Mesendoderm (in vitro differentiated cells): ENCODE measurements at places on chromosomes 4 and X.

- no peaks in the 10 kb centered on the region for H3K27me3 ChIP-seq
- no peak overlapping the region for H3K4me3 ChIP-seq
- H3K4me1 ChIP-seq: no peaks in the 10 kb centered on the region
- no peak overlapping the region for H3K27ac ChIP-seq
- peak; percentile 95 for DNase-seq
Measured at GRCh38 chr4:98284640-98285046, 23.5 kb downstream of the RAP1GDS1 start.

DNA sequence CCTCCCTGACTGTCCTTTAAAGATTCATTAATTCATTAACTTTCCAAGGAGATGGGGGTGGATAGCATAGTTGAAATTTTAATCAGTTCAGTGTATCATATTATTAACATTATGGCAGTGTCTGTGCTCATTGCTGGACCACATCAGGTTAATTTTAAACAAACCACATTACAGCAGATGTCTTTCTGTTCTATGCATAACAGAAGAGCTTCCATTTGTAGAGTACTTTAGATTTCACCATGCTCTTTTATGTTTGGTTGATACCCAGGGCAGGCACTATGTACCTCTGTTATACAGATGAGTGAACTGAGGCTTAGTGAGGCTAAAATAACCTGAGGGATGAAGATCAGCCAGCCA lies 41.1 kb downstream of the AFF2 start:
- H3K27ac ChIP-seq: no peak overlapping the region
- no peaks in the 10 kb centered on the region for H3K36me3 ChIP-seq
- H3K4me1 ChIP-seq: no peaks in the 10 kb centered on the region
- DNase-seq: no peak

DNA sequence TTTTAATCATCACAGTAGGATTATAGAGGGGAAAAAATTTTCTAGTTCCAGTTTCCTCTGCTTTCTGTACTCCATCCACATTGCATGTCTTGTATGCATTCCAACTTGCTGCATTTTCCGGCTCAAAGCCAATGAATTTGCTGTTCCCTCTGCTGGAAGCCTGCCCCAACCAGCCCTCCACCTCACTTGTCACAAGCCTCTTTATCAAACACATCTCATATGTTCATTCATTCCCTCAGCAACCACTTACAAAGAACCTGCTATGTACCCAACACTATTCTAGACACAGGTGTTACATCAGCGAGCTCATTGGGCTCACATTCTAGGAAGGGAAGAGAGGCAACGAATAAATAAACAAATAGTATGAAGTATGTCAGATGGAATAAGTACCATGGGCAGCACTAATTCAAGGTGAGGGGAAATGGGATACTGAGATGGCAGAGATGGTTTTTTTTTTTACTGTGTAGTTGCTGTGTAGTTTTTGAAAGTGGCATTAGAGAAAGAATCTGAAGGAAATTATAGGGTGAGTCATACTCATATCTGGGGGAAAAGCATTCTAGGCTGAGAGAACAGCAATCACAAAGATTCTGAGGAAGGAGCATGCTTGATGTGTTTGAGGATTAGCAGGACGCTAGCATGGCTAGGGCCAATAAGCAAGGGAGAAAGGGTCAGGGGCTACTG lies 332.5 kb downstream of the PDGFC start:
- H3K4me1 ChIP-seq: no peaks in the 10 kb centered on the region
- H3K4me3 ChIP-seq: no peak overlapping the region
- no peaks in the 10 kb centered on the region for H3K36me3 ChIP-seq

DNA sequence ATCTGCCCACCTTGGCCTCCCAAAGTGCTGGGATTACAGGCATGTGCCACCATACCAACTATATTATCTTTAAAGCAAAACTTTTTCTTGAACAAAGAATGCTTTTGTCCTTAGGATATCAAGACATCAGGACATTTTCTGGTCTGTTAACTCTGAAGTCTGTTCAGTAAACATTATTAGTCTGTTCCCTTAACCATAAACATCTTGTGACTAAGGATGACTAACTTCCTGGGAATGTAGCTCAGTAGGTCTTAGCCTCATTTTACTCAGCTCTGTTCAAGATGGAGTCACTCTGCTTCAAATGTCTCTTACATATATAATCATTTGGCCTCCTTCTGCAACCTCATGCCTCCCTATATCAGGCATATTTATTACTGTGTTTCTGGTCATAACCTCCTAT lies 122.9 kb downstream of the UBE2NL start:
- DNase-seq: no peak
- no peaks in the 10 kb centered on the region for H3K4me1 ChIP-seq
- no peaks in the 10 kb centered on the region for H3K36me3 ChIP-seq
- H3K27ac ChIP-seq: no peak overlapping the region
- no peaks in the 10 kb centered on the region for H3K27me3 ChIP-seq

DNA sequence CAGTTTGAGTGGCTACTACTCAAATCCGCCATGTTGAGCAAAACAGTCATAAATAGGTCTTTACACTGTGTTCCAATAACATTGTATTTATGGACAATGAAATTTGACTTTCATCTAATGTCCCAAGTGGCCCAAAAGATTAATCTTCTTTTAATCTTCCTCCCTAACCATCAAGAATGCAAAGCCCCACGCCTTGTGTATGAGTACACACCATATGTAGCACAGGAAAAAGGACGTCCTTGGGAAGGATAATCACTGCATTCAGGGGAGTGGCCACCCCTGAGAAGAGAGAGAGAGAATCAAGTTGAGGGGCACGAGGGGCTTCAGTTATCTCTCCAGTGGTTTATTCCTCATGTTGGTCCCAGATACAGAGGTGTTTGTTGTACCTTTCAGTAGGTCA lies 33.1 kb downstream of the RBM47 start:
- H3K36me3 ChIP-seq: no peaks in the 10 kb centered on the region
- H3K27ac ChIP-seq: no peak overlapping the region
- no peak for DNase-seq
- no peaks in the 10 kb centered on the region for H3K4me1 ChIP-seq
- H3K4me3 ChIP-seq: no peak overlapping the region
- H3K27me3 ChIP-seq: no peaks in the 10 kb centered on the region

GRCh38 chr4:112109360-112110058 lies 35.7 kb upstream of the FAM241A start:
- no peak for DNase-seq
- no peak overlapping the region for H3K27ac ChIP-seq
- H3K27me3 ChIP-seq: no peaks in the 10 kb centered on the region

- no peak overlapping the region for H3K27ac ChIP-seq
- H3K4me1 ChIP-seq: no peaks in the 10 kb centered on the region
- no peak for DNase-seq
- H3K27me3 ChIP-seq: no peaks in the 10 kb centered on the region
- H3K36me3 ChIP-seq: no peaks in the 10 kb centered on the region
Measured at GRCh38 chrX:7889135-7889534, 38.1 kb downstream of the PNPLA4 start.

DNA sequence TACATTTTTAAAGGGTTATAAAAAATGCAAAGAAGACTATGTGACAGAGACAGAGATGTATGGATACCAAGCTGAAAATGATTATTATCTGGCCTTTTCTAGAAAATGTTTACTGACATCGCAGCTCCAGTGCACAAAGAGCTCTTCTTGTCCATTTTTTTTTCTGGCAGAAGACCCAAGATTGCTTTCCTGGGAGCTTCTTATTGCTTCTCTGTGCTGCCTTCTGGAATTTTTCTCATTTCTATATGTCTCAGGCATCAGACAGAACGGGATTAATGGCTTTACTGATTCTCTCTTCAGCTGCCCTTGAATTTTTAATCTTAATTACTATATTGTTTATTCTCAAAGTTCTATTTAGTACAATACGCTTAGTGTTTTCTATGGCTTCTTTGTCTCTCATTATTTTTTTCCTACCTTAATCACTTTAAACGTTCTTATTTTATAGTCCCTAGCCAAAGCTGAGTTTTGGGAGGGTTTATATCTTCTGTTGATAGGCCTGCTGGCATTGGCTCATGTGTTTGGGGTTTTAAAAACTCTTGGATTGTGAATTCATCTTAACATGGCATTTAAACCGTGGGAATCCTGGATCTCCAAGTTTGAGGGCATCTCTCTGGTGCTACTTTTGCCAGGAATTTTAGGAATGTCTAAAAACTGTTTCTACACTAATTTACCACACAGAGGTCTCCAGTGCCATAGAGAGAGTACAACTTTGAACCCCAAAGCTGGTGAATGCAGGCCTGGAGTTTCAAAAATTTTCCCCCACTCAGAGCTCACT lies 138.9 kb upstream of the LNX1 start:
- H3K4me3 ChIP-seq: no peak overlapping the region
- H3K27me3 ChIP-seq: no peaks in the 10 kb centered on the region
- no peaks in the 10 kb centered on the region for H3K4me1 ChIP-seq
- H3K27ac ChIP-seq: no peak overlapping the region

GRCh38 chr4:173509036-173510001 lies 20.7 kb downstream of the HAND2 start:
- no peak overlapping the region for H3K27ac ChIP-seq
- peaks cover 4% of the 10 kb centered on the region for H3K4me1 ChIP-seq

DNA sequence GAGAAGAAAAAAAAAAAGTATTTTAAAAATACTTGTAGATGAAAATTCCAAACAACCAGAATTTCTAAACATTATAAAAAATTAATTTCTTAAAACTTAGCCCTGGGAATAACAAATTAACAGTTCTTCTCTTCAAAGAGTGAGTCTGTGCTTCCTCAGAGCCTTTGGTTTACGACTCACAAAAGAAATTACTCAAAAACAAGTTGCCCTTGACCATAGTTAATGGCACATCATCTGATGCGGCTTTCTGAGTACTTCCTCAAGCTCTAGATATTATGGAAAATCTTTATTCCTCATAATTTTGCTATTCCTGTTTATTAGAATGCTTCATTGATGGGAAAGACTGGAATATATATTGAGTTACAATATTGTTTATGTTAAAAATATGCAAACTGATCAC lies 23.7 kb downstream of the TAPT1 start:
- no peaks in the 10 kb centered on the region for H3K27me3 ChIP-seq
- no peak overlapping the region for H3K4me3 ChIP-seq
- H3K27ac ChIP-seq: no peak overlapping the region
- DNase-seq: no peak
- no peaks in the 10 kb centered on the region for H3K36me3 ChIP-seq

DNA sequence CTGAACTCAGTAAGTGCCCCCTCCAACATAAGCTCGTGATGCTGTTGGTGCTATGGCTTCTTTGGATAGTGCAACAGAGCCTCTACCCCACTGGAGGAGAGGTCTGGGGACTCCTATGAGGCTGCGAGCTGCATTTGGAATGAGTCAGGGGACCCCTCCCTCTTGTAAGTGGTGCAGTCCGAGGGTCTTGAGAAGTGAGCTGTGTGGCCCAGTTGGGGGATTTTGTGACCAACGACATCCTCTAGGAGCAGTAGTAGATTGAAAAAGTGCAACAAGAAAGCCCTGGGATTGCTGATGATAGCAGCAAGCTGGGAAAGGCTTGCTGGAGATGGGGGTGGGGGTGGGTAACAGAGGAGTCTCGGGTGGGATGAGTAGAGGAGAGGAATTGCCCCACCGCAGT lies 3.1 kb downstream of the FRMPD3 start:
- no peaks in the 10 kb centered on the region for H3K36me3 ChIP-seq
- no peaks in the 10 kb centered on the region for H3K4me1 ChIP-seq
- H3K4me3 ChIP-seq: no peak overlapping the region
- DNase-seq: no peak

DNA sequence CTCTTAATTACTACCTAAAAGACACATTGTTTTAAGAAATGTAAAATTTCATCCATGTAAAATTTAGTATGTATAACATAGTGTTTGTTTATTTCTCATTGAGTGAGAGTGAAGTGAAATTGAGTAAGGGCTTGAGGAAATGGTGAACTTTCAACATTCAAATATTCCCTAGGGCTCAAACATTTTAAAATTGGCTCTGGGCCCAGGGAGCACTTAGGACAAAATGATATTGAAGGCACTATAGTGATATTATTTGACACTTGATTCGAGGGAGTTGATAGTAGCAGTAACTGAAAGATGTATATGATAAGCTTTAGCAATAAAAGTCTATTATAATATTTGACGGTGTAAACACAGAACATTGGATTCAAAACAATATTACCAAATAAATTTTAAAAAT lies 1244.0 kb upstream of the TENM3 start:
- no peak overlapping the region for H3K4me3 ChIP-seq
- no peak overlapping the region for H3K27ac ChIP-seq
- no peak for DNase-seq
- H3K27me3 ChIP-seq: no peaks in the 10 kb centered on the region
- H3K36me3 ChIP-seq: no peaks in the 10 kb centered on the region
